ENCODE measurements at places on chromosomes 13 and 19.

GRCh38 chr19:6458695-6459261, 814 bp downstream of the SLC25A23 start:
- DNase-seq, result no peak

DNA sequence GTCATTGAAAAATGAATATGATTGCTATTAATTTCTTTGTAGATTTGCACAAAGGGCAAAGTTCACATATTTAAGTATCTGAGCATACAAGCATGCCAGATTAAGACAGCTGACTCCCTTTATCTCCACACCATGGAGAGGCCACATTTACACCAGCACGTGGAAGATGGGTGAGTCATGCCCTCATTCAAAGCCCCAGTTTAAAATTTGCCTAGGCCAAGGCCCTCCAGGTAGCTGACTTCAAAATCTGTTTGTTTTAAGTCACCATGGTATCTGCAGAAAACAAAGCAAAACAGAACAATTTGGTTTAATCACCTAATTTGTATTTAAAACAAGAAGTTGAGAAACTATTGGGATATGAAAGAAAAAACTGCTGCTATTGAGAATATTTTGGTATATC, 109.2 kb downstream of the ESD start:
- peak; percentile 56 for DNase-seq

- DNase-seq, result no peak
These were observed 120.2 kb downstream of the DNAJC15 start for GRCh38 chr13:43143591-43143990.

- no peak for DNase-seq
These were observed 240.9 kb downstream of the LMO7 start for GRCh38 chr13:75877071-75877470.

DNA sequence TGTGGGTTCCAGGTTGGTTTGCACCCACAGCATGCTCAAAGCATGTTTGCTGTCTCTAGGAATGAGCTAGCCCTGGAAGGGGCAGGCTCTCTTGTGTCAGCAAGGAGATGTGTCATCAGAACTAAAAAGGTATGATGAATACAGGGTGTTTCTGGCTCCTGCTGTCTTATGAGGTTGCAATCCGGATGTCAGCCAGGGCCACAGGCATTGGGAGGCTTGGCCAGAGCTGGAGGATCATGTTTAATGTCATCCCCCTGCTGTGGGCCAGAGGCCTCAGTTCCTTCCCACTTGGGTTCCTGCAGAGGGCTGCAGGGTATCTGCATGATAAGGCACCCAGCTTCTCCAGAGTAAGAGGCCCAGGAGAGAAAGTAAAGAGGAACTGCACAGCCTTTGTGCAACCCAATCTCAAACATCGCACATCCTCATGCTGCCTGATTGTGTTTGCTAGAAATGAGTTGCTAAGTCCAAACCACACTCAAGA, 193.6 kb downstream of the COL4A1 start:
- DNase-seq, result no peak

GRCh38 chr19:12482509-12482886, 2.1 kb downstream of the ZNF709 start:
- no peak for DNase-seq

GRCh38 chr19:35099155-35099896, 16.3 kb upstream of the FXYD3 start:
- no peak for DNase-seq

DNA sequence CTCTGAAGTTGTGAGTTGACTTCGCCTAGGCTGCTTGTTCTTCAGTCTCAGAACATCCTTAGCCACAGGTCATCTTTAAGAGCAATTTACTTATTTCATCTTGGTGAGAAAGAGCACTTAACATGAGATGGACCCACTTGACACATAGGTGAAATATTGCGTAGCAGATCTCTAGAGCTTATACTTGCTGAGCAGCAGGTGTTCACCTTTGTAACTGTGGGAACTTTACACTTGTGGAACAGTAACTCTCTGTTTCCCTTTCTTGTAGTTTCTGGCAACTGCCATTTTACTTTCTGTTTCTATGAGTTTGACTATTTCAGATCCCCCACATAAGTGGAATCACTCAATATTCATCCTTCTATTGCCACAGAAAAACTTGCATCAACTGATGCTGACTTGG, 95.7 kb downstream of the SLC10A2 start:
- no peak for DNase-seq

DNA sequence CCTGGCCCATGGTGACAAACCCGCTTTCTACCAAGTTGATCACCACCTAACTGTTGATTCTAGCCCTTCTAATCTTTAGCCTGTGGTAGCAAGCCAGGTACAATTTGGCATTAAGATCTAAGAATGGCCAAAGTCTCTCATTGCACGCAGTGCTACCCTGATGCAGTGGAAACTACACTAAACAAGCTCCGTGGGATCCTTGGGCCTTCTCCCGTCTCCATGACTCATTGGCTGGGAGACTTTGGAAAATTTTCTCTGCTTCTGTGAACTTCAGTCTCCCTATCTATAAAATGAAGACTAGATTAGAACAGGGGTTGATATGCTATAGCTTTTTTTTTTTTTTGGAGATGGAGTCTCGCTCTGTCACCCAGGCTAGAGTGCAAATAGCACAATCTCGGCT, 223.0 kb downstream of the TSHZ3 start:
- DNase-seq, result no peak

- no peak for DNase-seq
These were observed 1.8 kb downstream of the TMEM259 start for GRCh38 chr19:1018932-1019615.

GRCh38 chr13:31204592-31204991, 4.8 kb downstream of the B3GLCT start:
- DNase-seq, result no peak

DNA sequence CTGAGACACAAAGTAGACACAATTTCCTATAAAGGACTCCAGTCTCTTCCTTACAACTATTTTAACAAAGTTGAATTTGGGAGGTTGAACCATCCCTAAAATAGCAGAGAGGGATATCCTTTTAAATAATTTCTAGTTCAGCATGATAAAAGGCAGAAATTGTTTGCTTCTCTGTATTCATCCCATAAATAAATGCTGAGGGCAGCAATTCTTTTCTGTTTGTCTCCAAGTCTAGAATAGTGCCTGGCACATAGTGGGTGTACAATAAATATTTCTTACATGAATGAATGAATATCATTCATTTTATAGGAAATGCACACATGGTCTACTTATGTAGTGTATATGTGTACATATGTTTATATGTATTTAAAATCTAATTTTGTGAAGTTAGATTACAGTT, 12.3 kb downstream of the COL4A1 start:
- DNase-seq, result no peak

DNA sequence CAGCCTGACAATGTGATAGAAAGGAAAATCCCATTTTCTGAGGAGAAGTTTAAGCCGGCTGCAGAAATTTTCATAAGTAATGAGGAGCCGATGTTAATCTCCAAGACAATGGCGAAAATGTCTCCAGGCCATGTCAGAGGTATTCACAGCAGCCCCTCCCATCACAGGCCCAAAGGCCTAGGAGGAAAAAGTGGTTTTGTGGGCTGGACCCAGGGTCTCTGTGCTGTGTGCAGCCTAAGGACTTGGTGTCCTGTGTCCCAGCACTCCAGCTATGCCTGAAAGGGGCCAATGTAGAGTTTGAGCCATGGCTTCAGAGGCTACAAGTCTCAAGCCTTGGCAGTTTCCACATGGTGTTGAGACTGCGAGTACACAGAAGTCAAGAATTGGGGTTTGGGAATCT, 32.9 kb upstream of the GPC6 start:
- no peak for DNase-seq

GRCh38 chr13:72246396-72246795, 379.4 kb upstream of the DACH1 start:
- no peak for DNase-seq

- no peak for DNase-seq
These were observed 2218.8 kb downstream of the PCDH9 start for GRCh38 chr13:65011378-65011777.

DNA sequence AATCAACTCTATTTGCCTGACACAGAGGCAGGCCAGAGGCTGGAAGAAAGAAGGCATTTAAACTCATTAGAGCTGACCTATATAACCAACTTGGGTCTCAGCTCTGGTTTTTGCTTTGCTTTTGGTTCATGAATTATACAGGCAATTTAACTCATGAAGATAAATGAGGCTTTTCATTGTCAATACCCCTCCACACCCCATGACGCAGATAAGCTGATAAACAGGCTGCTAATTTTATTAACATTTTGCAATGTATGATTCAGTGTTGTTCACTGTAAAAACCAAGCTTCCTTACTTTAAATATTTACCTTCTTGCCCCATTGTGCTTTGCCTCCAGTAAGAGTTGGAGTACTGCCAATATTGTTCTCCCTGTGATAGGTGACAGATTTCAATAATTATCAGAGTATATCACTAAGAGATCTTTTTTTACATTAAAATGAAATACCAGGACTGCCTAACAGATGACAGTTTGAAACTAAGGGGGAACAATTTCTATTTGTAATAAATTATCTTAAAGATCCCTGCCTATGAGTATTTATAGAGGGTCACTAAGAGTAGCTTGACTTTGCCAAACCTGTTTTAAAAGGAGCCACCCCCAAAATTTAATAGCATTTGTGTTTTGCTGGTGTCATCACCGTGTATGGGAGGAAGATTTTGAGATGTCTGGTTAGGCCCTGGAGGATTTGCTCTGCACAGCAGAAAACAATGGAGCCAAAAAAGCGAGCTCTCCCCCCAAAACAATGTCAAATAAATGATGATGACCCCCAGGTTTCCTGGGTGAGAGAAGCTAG, 472.7 kb upstream of the NBEA start:
- peak; percentile 80 for DNase-seq

DNA sequence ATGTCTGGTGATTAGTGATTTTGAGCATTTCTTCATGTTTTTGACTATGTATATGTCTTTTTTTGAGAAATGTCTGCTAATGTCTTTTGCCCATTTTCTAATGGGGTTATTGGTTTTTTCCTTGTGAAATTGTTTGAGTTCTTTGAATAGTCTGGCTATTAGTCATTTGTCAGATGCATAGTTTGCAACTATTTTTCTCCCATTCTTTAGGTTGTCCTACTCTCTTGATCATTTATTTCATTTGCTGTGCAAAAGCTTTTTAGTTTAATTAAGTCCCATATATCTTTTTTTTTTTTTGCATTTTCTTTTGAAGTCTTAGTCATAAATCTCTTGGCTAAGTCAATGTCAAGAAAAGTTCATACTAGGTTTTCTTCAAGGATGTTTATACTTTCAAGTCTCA, 449.8 kb downstream of the DACH1 start:
- no peak for DNase-seq

- no peak for DNase-seq
These were observed 24.0 kb downstream of the RNF6 start for GRCh38 chr13:26198116-26198515.

GRCh38 chr13:77544758-77545338, 9.3 kb downstream of the SCEL start:
- no peak for DNase-seq

GRCh38 chr19:45969676-45970075, 4.0 kb downstream of the NOVA2 start:
- no peak for DNase-seq

GRCh38 chr13:108755083-108755482, 125.7 kb downstream of the MYO16 start:
- peak; percentile 63 for DNase-seq

GRCh38 chr19:53365134-53365898, at the start of gene ZNF525:
ZNF525 (plus strand) TSS chr19:53365705; CDS start chr19:53372282, 6,577 bp downstream.
- peak; percentile 83 for DNase-seq

- no peak for DNase-seq
These were observed 13.6 kb downstream of the ZNF599 start for GRCh38 chr19:34759218-34759917.

DNA sequence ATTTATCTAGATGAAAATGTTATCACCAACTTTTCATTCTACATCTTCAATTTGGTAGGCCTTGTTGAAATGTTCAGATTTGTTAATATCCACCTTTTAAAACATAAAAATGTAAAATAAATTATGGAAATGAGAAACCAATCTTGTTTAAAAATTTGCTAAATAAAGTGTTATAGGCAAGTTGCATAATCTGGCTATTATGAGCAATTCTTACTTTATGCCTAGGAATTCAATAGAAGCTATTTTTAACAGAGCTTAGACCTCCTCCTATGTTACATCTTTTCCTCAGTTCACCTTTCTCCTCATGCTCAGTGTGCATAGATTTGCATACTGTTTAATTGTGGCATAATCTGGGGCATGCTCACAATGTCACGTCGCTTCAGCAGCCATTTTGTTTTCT, 87.9 kb upstream of the POSTN start:
- no peak for DNase-seq

GRCh38 chr19:21317821-21318220, 11.4 kb downstream of the ZNF708 start:
- DNase-seq, result no peak

GRCh38 chr19:14106840-14107239, 10.7 kb downstream of the PRKACA start:
- no peak for DNase-seq

- DNase-seq, result no peak
These were observed 17.1 kb upstream of the PSMC4 start for GRCh38 chr19:39953915-39954314.

GRCh38 chr19:54262066-54262465, 5.0 kb upstream of the LILRB5 start:
- DNase-seq, result no peak

GRCh38 chr19:15666883-15667282, 6.0 kb upstream of the CYP4F12 start:
- no peak for DNase-seq

- no peak for DNase-seq
These were observed 1174.2 kb downstream of the DIAPH3 start for GRCh38 chr13:58989556-58989955.

- no peak for DNase-seq
These were observed 87.6 kb downstream of the IRS2 start for GRCh38 chr13:109698779-109699178.

All from DMS153 (cell line).